Activated CD4-positive, alpha-beta T cell treated with anti-CD3 and anti-CD28 coated beads, Interleukin-2, amount 50 U/mL, for 48 hours (primary cell): ENCODE measurements at places on chromosomes 13 and 19.

GRCh38 chr13:103866048-103866447, 799.8 kb upstream of the SLC10A2 start:
- no peak for DNase-seq

DNA sequence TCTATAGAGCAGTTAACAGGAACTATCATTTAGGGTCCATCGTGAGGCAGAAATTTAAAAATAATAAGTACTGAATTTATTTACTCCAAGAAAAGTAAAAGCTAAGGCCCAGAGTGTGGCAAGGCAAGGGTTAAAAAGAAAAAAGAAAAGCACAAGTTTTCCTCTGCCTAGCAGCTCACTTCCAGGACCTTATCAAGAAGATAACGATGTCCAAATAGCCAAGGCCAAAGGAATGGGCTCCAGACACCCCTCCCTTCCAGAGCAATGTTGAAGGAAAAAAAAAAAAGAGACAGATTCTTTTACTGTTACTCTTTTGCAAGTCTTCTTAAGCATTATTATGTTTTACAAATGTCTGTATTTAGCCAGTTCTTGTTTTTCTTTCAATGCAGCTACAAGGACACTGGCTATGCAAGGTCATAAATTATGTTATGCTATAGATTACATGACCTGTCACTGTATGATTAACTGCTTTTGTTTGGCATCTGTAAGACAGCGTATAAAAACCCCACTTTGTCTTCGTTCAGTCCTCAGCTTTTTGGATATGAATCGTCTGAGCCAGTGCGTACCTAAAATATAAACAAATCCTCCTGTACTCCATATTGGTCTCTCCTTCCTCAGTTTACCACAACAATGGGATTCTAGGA, 2.9 kb upstream of the ZNF700 start:
- DNase-seq = no peak

GRCh38 chr13:95593462-95593861, 40.9 kb downstream of the CLDN10 start:
- DNase-seq = no peak

DNA sequence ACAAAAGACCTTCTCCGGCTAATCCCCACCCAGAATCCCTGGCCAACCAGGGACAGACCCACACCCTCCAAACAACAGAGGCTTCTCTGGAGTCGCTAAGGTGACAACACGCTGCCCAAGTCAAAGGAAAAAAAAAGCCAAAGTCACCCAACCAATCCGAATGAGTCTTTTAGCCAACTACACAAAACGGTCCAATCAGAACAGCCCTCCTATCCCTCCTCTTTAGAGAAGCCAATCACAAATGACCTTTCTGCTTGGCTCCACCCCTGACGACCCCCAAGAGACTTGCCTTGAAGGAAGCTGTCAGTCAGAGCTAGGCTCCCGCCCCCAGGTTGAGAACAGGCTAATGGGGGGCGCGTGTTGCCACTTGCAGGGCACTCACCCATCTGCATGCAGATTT, 6.6 kb upstream of the FBXW9 start:
- DNase-seq = no peak

- no peak for DNase-seq
Observed at GRCh38 chr13:99572921-99573320, 71.6 kb downstream of the TM9SF2 start.

DNA sequence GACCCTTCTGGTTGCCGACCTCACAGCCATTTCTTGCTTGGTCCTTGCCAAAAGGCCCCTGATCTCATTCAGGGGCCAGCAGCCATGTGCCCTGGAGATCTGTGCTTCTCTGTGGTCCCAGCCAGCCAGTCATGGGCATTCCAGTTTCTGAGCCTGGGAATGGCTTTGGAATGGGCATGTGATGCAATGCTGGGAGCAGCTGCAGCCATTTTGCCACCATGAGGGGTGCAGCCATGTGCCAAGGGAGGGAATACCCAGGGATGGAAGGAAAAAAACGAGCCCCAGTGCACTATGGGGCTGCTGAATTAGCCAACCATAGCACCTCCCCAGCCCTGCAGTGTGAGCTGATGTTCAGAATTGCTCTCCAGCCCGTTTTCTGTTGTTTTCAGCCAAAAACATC, 26.3 kb downstream of the F2RL3 start:
- DNase-seq = no peak

- DNase-seq = no peak
Observed at GRCh38 chr13:50697746-50698539, 145.5 kb downstream of the DLEU7 start.

GRCh38 chr13:20696073-20696472, 7.4 kb upstream of the IL17D start:
- DNase-seq = no peak

DNA sequence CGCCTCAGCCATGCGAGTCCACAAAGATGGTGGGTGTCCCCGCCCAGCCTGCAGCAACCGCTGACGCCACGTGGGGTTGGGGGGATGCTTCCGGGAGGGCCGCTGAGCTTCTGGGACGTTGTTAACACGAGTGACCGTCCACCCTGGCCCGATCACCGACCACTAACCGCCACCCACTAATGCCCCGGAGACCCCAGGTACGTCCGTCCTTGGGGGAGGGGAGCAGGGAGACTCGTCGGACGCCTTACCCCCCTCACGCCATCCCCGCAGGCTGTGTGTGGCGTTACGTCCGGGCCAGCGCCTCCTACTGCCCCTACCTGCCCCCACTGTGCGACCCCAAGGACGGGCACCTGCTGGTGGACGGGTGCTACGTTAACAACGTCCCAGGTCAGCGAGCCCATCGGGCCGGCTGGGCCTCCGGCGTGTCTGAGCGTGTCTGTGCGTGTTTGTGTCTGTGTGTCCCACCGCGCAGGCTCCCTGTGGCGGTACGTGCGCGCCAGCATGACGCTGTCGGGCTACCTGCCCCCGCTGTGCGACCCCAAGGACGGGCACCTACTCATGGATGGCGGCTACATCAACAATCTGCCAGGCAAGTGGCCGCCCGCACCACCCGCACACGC, 21.3 kb downstream of the PNPLA6 start:
- no peak for DNase-seq
